ENCODE measurements at places on chromosomes 12 and 14.

- no peak for DNase-seq
These were observed 234.6 kb upstream of the FLRT2 start for GRCh38 chr14:85295318-85295717.

DNA sequence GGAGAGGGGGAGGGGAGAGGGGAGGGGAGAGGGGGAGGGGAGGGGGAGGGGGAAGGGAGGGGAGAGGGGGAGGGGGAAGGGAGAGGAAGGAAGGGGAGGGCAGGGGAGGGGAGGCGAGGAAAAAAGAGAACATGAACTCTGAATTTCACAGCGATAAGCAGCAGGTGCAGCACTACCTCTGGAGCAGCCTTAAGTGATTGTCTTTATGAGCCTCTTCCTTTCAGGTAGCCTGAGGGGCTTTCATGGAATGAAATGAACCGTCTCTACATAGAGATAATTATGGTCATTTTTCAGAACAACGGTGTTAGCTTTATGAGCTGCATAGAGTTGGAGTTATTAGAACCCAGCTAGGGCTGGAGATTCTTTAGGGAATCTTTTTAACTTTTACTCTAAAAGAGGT lies 18.1 kb upstream of the PTCSC3 start:
- DNase-seq, result no peak

GRCh38 chr12:111033281-111034082 lies 113.1 kb upstream of the MYL2 start:
- DNase-seq, result no peak

DNA sequence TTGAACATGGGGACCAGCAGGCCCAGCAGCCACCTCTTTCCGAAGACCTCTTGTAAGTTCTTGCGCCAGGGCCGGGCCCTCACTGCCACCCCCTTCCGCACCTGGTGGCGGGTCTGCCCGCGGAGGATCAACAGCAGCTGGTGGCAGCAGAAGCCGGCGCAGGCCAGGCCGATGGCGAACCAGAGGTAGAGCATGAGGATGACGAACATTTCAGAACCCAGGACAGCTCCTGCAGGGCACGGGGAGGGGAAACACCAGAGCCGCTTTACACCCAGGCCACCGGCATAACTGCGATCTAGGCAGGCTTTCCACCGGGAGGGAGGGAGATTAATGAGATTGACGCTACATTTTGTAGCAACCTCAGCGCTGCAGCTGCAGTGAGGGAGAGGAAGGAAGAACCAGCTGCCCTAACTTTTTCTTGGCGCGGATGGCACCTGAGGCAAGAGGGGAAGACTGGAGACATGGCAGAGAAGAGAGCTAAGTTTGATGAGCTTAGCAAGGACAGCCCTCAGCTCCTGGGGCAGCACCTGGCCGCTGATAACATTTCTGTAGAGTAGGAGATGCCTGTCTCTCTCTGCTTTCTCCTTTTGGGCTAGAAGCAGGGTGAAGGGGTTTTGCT lies 7.8 kb downstream of the ZDHHC22 start:
- DNase-seq, result peak; percentile 65

- no peak for DNase-seq
These were observed 49.0 kb downstream of the RALGAPA1 start for GRCh38 chr14:35760143-35760542.

- no peak for DNase-seq
These were observed 37.7 kb upstream of the SFSWAP start for GRCh38 chr12:131672941-131673887.

DNA sequence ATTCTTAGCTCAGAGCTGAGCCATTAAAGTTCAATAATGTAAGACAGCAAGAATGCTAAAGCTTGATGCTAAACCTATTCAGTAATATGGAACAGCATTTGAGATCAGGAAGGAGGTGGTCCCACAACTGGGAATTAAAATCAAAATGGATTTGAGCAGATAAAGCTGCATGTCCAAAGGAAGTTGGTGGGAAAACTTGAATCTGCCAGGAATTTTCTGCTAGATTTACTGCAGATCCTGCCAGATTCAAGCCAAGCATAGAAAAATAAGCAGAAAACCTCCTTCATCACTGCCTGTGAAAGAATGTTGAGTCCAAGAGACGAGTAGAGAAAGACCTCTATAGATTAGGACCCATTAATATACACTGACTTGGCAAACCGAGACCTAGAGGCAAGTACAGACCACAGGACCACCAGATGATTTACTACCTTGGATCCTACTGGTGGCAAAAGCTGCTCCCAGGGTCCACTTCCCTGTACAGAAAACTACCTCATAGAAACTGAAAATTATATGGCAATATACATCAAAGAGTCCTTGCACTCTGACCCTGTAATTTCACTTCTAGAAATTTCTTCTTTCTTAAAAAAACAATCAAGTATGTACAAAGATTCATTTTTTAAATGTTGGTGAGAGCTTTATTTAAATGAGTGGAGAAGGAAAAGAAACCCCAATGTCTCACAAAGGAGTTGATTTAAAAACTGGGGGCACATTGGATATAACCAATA lies 263.2 kb downstream of the DAD1 start:
- DNase-seq, result no peak

GRCh38 chr14:68660495-68660894 lies 132.4 kb downstream of the ZFP36L1 start:
- DNase-seq, result no peak

DNA sequence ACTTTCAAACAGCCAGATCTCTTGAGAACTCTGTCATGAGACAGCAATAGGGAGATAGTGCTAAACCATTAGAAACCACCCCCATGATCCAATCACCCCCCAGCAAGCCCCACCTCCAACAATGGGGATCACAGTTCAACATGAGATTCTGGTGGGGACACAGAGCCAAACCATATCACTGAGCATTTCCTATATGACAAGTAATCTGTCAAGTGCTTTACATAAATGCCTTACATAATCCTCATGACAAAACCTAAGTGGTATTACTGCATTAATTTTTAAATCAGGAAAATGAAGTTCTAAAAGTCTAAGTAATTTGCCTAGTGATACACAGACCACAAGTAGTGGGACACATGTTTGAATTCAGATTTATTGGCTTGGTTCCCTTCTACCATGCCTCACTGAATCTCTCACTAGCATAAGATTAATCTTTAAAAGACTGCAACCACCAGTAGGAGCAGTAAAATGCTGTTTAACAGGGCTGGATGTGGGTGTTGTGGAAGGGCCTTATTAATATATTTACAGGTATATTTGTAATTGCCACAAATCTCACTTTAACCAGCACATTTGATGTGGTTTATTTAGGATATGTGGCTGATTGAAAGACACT lies 323.1 kb upstream of the FBXO33 start:
- DNase-seq, result no peak

DNA sequence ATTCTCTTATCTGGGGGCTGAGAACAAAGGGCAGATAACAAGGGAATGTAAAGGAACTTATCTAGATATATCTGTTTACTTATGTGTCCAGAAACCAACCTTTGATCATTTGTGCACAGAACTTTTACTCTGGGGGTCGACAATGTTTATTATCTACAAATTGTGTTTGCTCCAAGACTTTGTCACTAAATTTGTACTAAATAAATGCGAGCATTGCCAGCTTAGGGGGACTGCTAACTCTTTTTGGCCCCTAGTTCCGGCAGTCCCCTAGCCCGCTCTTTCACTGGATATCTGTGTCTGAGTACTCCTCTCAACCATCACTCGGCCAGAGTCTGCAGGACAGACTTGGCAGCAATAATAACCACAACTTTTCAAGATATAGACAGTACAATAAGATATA lies 88.2 kb downstream of the FSCB start:
- no peak for DNase-seq

- DNase-seq, result peak; percentile 62
These were observed 136.3 kb downstream of the SCARB1 start for GRCh38 chr12:124727264-124727800.

- DNase-seq, result no peak
These were observed 356.5 kb upstream of the SOX5 start for GRCh38 chr12:24306001-24306400.

DNA sequence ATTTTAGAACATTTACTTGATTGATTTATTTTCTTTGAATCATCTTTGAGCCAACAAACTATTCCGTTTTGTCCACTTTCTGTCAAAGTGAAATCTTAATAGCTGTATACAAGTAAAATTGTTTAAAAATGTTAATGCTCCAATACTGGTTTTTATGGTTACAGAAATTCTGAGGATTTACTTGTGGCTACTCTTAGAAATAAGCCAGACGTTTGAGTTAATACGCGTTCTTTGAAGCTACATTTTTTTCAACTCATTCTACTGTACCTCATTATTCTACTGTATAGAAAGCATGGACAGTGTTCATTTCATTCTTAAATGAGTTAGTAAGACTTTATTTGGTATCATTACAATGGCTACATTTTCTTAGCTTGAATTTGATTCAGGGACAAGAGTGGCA lies 996.2 kb upstream of the FLRT2 start:
- no peak for DNase-seq

All from heart right ventricle (tissue), 16 donors.